Mesangial cell (primary cell): ENCODE measurements at places on chromosomes 1 and 21. TPM values are rescaled to one million over a fixed set of nuclear protein-coding genes. Genes with fewer than 3 reads are reported as not detected.

The RCAN3 gene
- 8.5 and 9.5 TPM in 2 replicates for total RNA-seq

The HTR6 gene
- total RNA-seq = not detected in 2 replicates

The CFHR2 gene
- total RNA-seq = not detected in 2 replicates

The USP33 gene
- 28.4 and 29.9 TPM in 2 replicates for total RNA-seq
